AML-193 (cell line): ENCODE measurements at places on chromosomes 2 and 18.
A peak's percentile ranks its signal among the peaks of the same experiment; 100 is the strongest.

DNA sequence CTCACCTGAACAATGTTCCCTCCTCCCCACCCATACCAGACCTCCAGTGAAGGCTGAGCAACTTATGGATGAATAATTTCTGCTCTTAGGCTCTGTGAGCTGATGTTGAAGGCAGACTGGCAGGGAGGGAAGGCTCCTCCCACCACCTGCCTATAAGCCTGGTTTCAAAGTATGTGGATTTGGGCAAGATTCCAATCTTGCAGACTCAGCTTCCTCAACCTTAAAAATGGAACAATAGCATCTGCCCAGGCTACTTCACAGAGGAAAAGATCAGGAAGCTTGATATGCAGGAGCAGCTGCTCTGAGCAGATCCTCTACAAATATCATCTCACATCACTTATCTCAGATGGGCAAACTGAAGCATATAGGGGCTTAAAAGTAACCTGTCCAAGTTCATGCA, 112.2 kb downstream of the ZFP36L2 start:
- DNase-seq, result no peak

GRCh38 chr2:19675856-19676460, 225.8 kb downstream of the TTC32 start:
- DNase-seq, result no peak

DNA sequence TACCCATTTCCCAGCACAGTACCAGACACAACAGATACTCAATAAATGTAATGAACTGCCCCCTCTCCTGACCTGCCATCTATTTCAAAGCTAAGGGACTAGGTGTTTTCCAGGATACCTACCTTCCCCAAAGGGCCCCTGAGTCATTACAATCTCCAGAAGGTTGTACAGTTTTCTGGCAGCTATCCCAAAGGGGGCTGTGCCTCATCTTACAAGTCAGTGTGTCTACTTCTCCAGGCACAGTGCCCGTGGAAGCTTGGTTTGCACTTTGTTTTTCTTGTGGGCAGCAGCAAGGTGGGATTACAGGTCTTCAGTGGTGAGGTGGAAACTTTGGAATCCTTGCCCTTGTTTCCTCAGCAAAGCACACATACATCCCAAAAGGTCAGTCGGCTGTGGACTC, 62.8 kb upstream of the CYP26B1 start:
- DNase-seq, result no peak

GRCh38 chr2:63788071-63788470, 53.6 kb upstream of the UGP2 start:
- no peak for DNase-seq

GRCh38 chr18:48962252-48962993, 11.7 kb upstream of the SMAD7 start:
- DNase-seq, result no peak

GRCh38 chr2:24181849-24182248, 7.0 kb downstream of the FAM228A start:
- no peak for DNase-seq

DNA sequence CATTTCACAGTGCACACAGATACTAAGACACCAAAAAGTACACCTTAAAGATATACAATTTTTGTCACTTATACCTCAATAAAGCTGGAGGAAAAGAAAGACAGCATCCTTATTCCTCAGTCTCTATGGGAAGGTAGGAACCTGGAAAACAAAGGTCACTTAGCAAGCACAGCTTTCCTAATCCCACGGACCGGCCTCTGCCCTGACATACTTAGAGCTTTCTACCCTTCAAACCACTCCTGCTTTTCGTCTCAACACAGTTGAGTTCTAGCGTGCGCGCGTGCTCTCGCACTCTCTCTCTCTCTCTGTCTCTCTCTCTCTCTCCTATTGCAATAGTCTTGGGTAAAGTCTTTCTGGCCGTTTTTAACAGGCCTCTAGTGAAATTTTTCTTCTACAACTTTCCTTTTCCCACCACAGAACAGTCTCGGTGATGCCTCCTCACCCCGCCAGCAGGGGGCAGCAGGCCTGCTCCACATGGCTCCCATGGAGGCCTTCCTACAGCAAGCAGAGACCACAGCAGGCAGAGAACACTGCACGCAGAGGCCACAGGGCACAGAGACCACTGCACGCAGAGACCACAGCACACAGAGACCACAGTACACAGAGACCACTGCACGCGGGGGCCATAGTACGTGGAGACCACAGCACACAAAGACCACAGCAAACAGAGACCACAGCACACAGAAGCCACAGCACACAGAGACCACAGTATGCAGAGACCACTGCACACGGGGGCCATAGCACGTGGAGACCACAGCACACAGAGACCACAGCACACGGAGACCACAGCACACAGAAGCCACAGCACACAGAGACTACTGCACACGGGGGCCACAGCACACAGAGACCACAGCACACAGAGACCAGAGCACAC, 106.9 kb downstream of the FBXO15 start:
- peak; percentile 17 for DNase-seq

DNA sequence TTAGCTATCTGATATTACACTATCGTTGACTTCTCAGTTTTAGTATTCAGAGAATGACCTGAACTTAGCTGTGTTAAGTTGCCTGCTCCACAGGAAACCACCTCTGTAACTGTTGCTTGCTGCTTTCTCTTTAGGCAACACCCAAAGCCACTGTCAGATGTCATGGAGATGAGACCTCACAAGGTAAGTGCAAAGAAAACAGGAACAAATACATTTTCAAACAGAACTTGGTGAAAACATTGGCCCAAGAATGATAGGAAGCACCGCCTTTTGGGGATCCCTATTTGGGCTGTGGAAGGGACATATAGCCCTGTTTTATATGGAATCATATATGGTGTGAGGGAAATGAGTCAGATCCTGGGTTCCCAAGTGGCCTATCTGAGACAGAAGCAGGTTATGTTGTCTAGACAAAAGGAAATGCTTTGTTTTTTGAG, 143.4 kb downstream of the UBE2E3 start:
- DNase-seq, result peak; percentile 33

DNA sequence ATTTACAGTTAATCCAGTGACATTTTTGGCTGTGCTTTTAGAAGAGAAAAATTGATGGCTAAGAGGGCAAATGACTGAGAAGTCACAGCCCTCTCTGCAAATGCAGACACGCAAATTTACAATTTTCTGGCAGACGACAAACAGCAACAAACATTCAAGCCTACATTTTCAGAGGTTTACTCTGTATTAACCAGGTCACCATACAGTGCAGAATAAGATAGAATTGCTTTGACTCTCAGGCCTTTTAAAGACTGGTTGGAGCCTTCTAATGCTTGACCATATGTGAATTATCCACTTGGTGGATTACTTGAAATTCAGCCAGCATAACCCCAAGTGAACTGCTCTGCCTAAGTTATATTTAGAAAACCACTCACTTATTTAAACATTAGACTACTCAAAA, 280.9 kb upstream of the STON1 start:
- DNase-seq, result no peak

- DNase-seq, result no peak
Observed at GRCh38 chr2:143698888-143699570, 569.8 kb downstream of the ARHGAP15 start.

- DNase-seq, result no peak
Observed at GRCh38 chr18:28115149-28115550, 61.8 kb downstream of the CDH2 start.

GRCh38 chr2:216590780-216591179, 42.4 kb upstream of the IGFBP2 start:
- DNase-seq, result no peak

DNA sequence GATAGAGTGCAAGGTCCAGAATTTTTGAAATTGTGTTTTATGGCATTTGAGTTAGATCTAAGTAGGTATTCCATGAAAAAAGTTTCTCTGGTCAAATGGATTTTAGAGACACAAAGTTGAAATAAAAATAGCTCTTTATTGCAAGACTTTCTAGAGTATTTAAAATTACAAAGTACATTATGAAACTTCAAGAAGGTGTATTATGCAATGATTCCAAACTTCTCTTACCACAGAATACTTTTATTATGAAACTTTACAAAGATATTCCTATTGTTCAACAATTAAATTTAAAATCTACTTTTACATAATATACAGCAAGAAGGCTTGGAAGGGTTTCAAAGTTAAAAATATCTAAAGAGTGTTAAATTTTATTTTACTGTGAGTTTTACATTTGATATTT, 65.9 kb downstream of the CALCRL start:
- peak; percentile 9 for DNase-seq

DNA sequence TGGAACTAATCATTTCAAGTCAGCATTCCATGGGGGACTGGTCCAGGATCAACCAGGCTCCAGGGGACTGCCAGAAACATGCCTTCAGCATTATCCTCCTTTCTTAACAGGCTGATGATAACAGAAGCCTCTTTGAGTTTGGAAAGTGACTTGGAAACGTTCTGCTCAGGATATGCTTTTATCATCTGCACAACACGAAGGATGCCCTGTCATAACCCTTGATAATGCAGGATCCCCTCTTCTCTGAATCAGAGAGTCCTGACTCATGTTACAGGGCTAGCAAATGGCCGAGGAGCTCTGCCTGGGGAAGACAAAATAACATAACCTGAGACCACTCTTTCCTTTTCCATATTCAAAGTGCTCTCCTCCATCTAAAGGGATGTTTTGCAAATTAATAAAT, 6.7 kb downstream of the SCYGR3 start:
- DNase-seq, result no peak

DNA sequence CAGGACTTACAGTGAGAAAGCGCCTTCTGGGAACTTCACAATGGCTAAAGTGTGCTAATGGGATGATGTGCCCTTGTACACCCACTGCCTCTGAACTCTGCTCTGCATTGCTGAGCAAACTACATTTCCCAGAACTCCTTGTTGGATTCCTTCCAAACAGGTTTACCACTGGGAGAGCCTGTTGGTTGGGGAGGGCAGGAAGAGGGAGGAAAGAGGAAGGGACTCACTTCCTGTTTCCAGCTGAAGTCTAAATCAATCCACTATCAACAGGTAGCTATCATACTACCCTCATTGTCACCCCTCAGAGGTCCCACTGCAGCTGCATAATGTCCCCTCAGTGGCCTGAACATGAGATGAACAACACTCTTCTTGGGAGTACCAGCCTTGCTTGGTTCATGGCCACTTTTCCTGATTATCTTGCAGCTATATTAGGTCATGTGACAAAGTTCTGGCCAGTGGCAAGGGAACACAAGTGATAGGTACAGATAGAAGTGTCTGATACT, 109.7 kb downstream of the MSH2 start:
- DNase-seq, result no peak

DNA sequence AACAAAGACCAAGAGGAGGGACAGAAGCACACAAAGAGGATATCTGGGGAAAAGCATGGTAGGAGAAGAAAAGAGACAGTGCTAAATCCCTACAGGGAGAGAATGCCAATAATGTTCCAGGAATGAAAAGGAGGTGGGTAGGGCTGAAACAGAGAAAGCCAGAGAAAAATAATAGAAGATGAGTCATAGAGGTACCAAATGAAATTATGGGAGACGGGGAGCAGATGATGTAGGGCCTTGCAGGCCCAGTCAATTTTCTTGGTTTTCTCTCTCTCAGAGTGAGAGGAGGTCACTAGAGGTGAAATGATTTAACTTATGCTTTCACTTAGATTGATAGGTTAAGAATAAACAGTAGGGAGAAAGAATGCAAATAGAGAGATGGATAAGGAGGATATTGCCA, 61.5 kb downstream of the RPRM start:
- no peak for DNase-seq

DNA sequence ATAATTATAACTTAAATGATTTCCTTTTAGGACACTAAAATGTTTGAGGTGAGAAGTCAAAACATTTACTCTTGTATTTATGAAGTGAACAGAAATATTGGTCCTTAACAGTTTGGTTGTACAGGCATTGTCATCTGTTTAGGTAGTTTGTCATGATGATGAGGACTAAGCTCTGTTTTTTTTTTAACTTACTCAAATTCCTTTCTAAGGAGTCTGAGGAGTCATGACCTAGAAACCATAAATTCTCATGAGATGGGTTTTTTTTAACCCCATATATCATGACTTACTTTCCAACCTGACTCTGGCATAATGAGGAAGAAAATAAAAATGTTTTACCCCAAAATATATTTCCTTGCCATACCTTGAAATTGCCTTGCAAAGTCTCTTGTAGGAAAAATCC, 1176.2 kb downstream of the SUCLG1 start:
- DNase-seq, result no peak

DNA sequence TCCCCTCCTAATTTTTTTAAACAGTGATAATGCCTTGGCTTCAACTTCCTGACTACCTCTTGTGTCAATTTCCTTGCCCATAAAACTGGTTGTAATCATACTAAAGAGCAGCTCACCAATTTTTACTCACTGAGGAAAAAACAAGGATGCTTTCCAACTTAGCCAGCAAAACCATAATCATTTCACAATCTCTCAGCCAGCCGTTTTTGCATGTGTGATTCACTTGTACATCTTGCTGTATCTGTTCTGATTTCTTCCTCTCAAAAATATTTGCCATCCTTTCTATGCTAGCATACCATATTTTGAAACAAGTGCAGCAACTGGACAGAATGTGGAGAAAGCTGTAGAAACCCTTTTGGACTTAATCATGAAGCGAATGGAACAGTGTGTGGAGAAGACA, 60.7 kb downstream of the RAB27B start:
- no peak for DNase-seq

GRCh38 chr2:217269701-217270484, 410.0 kb upstream of the TNP1 start:
- no peak for DNase-seq

- no peak for DNase-seq
Observed at GRCh38 chr2:232929303-232930058, 59.4 kb downstream of the SNORC start.

GRCh38 chr2:88754585-88755320, 63.3 kb downstream of the RPIA start:
- no peak for DNase-seq

GRCh38 chr2:149994057-149994728, 406.6 kb upstream of the MMADHC start:
- no peak for DNase-seq

DNA sequence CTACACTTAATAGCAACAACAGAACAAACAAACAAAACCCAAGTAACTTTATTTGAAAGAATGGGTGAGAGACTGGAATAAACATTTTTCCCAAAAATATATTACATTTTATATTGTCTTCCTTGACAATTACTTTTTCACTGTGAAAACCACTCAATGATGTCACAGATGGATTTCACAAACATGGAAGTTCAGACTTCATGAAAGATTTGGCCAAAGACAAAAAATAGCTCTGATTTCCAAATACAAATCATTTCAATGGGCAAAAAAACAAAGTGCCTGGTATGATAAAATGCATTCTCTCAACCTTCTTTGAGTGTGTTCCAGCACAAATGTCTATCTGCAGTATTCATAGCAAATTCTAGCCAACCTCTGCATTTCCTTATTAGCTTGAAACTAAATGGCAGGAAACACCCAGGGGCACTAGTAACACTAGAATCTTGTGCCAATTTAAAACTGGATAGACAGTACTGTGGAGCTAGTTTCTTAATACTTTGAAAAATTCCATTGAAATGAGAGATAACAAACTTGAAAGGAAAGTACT, 28.5 kb upstream of the NAPG start:
- no peak for DNase-seq
